ENCODE measurements at places on chromosomes 16 and 17.
A peak's percentile ranks its signal among the peaks of the same experiment; 100 is the strongest.

DNA sequence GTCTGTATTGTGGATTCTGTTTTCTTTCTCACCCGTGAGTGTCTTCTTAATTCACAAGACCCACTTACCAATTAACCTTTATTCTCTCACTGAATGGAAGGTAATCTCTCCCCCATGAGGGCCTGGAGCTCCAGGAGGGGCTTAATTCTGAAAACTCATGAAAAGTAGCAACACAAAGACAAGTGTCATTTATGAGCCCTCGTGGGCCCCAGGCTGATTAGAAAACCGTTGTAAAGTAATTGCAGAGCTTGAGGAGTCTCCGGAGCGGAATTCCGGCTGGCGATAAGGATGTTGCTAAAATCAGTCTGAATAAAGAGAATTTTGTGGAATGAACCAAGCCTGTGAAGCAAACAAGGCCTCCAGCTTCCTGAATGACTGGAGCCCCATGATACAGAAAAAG is 301.5 kb downstream of the HAPSTR1 start:
- DNase-seq = no peak

- DNase-seq = no peak
These were observed 160.1 kb upstream of the IRX3 start for GRCh38 chr16:54446639-54447038.

GRCh38 chr17:78294776-78295175 is 63.3 kb downstream of the TMEM235 start:
- DNase-seq = no peak

- DNase-seq = no peak
These were observed 204.1 kb downstream of the COPRS start for GRCh38 chr17:31654936-31655335.

GRCh38 chr17:17469996-17470395 is 6.8 kb upstream of the MED9 start:
- DNase-seq = no peak

- no peak for DNase-seq
These were observed 10.1 kb downstream of the HMOX2 start for GRCh38 chr16:4486126-4486893.

DNA sequence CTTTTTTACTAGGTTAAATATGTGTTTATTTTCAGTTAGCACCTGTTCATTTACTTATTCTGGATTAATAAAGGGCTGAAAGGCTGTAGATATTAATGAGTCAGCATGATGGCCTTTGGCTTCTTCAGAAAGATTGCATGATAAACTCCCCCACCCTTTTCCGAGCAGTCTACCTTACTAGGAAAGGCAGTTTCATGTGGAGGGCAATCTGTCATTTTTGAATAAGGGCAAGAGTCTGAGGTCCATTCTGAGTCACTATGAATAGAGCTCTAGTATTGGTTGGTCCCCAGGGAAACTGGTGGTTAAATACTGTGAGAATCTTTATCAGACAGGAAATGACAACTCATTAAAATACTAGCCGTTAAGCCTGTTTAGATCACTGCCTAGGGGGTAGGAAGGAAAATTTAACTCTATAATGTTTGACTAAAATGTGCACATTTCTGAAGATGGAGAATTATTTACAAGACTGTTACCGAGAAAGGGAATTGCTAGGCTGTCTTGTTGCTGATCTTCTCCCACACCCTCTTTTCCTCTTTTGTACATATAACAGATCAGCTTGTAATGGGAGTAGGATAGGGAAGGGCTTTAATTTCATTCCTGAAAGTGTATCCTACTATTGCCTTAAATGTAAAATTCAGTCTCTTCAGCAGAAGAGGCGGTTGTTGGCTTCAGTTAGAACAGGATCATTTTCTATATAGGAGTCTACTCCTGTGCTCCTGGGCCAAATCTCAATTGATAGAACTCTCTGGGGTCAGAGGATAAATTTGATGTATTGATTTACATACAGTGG is 63.3 kb downstream of the TUBD1 start:
- peak; percentile 61 for DNase-seq

GRCh38 chr16:56743840-56744239 is 13.9 kb downstream of the NUP93 start:
- no peak for DNase-seq

DNA sequence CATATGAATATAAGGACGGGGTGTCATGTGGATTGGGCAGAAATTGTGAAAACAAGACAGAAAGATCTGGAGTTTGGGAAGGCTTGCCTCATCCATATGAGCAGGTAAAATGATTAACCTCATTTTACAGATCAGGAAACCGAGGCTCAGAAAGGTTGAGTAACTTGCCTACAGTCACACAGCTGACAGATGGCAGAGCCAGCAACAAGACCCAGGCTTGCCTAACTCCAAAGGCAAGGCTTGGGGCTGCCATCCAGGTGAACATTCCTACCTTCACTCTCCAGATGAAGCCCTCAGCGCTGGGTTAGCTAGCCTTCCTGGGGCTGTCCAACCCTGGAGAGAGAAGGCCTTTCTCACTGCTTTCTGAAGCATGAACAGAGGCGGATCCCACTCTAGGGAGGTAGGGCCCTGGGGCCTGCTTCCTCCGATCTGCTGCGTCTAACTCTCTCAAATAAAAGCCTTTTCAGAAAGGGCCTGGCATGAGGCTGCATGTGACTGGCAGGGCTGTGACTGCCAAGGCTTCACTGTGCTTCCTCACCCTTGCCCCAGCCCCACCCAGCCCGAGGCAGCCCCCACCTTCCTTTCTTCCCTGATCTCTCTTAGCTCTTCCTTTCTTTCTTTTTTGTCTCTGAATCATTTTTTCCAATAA is 107.8 kb downstream of the GNAO1 start:
- DNase-seq = no peak

GRCh38 chr16:75745242-75745641 is 19.0 kb upstream of the CPHXL start:
- DNase-seq = no peak

- DNase-seq = no peak
These were observed 25.6 kb upstream of the CES5A start for GRCh38 chr16:55900616-55901393.

DNA sequence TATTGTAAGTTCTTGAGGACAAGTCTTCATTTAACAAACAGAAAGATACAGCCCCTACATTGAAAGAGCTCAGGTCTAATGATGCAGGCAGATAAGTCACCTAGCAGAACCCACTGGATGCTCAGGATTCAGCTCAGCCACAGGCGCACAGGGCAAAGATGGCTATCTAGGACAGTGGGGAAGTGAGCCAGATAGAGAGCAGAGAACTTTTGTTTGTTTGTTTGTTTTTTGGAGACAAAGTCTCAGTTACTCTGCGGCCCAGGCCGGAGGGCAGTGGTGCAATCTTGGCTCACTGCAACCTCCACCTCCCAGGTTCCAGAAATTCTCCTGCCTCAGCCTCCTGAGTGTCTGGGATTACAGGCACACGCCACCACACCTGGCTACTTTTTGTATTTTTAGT is 20.4 kb downstream of the METTL2A start:
- no peak for DNase-seq

DNA sequence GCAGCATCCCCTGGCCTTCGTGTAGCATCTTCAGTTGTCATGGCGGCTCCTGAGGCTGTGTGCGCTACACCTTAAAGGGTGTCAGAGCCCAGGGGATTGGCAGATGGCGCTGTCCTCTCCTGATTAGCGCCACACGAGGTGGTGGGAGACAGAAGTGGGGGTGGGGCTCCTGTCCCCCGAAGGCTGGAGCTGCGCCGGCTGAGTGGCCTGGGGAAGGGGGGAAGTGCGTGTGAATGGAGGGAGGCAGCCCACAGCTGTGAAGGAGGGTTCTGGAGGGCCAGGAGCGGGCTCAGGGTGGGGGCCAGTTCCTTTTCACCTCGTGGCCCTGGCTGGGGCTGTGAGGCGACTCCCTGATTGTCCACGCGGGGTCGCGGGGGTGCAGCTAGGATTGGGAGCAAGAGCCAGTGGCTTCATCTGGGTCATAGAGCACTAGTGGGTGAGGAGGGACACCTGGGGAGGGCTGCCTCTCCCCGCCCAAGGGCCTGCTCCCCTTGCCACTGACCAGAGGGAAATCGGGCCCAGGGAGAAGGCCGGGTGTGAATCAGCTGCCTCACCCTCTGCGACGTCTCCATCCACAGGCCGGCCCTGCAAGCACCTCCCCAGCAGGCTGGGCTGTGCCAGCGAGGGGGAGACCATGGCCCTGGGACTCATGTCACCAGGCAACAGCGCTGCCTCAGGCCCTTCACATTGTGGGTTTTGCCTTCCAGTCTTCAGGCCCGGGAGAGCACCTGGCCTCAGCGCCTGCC is 14.1 kb downstream of the BAHCC1 start:
- DNase-seq = no peak

GRCh38 chr16:88361775-88362174 is 21.0 kb upstream of the ZNF469 start:
- no peak for DNase-seq

DNA sequence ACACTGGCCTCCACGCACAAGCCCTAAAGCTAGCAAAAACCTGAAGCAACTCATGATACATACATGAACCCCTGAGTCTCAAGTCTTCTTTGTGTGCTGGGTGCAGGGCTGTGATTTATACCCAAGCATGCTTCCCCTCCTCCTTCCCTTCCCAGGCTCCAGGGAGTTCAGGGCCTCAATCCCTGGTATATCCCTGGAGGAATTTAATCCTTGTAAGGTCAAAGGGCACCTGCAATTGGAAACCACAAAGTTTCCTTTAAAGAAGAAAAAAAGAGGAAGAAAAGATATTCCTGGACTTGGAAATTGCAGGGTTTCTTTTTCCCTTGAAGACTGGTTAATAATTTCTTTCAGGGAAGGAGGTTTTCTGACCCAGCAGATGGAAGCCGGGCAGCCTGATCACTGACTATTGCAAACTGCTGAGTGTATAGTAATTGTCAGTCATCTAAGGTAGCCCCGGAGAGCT is 182.3 kb downstream of the AATF start:
- DNase-seq = no peak

GRCh38 chr16:709566-710499 is 4.2 kb upstream of the FBXL16 start:
- DNase-seq = no peak

DNA sequence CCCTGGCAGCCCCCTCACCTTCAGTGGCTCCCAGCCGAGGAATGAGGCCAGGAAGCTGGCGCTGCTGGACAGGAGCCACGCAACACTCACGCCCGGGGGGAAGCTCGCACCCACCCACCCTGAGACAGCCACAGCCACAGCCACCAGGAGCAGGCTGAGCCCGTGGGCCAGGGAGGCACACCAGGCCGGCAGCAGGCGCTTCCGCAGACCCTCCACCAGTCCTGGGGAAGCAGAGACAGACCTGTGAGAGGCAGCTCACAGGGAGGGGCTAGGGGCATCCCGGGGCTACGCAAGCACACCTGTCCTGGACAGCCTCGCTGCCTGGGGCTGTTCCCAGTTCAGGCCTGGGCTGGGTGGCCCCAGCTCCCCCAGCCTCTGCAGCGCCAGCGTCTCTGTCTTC is 41.9 kb downstream of the PKD1 start:
- DNase-seq = no peak

DNA sequence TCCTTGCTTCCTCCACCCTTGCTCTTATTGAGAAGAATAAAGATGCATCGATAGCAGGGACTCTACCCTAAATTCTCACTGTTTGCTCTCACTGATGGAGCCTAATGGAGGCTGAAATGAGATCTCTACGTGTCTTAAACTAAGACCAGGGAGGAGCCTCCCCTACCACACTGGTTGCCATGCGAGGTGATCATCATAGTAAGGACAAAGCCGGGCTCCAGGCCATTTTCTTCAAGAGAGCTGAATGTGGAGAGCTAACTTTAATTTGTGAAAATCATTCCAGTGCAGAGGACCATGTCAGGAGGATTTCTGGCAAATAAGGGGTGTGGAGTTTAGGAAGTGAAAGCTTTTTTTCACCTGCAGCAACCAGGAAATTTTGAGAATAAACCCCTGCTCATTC is 5.6 kb downstream of the CDH11 start:
- no peak for DNase-seq

Data from stimulated activated CD4-positive, alpha-beta T cell treated with anti-CD3 and anti-CD28 coated beads, Interleukin-2, amount 100 ng/mL, for 4 hours (primary cell).